ENCODE measurements at places on chromosomes 3 and 15.

- DNase-seq, result no peak
Measured at GRCh38 chr3:50923955-50924354, 249.2 kb downstream of the DOCK3 start.

- no peak for DNase-seq
Measured at GRCh38 chr15:65305776-65306175, 1.3 kb downstream of the RNU5B-1 start.

DNA sequence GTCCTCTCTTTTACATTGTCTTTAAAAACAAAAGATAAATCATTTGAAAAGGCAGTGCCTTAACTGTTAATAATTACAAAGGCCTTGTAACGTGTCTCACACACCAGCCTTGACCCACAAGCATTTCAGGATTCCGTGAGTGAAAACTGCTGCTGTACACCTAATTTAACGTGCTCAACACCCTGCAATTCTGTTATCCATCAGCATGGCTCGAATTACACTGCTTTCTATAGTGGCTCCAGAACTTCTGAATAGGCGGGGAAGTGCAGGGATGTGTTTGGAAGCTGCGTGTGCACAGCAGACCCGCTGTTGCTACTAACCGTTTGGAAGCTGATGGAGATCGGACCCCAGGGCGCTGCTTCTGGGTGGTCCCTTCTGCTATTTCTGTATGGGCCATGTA is 9.9 kb upstream of the ETFA start:
- no peak for DNase-seq

- DNase-seq, result no peak
Measured at GRCh38 chr3:98788651-98789050, 25.5 kb downstream of the ST3GAL6 start.

DNA sequence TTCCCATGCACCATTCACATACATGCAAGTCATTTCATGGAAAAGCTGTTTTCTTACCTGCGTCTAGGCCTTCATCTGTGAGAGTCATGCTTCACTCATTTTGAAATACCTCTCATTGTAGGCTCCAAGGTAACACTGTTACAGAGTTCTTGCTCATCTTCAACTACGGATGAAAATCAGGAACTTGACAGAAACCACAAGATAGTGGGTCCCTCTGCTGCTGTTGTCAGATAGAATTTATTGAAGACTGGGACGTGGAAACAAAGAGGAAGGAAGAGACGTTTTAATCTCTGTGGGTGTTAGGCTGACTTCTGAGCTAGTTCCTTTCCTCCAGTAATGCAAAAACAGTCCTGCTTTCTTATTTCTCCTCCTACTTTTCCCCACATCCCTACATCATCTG is at the start of gene P2RY14:
P2RY14 (minus strand) TSS at position 313 of the 400 bp plus-strand sequence. CDS start 64,226 bp downstream, outside the sequence.
- no peak for DNase-seq

GRCh38 chr3:14562121-14562890 is 22.2 kb upstream of the GRIP2 start:
- DNase-seq, result no peak

- DNase-seq, result no peak
Measured at GRCh38 chr3:128319107-128319506, 147.6 kb downstream of the DNAJB8 start.

- DNase-seq, result no peak
Measured at GRCh38 chr3:167304077-167304476, 76.0 kb downstream of the ZBBX start.

DNA sequence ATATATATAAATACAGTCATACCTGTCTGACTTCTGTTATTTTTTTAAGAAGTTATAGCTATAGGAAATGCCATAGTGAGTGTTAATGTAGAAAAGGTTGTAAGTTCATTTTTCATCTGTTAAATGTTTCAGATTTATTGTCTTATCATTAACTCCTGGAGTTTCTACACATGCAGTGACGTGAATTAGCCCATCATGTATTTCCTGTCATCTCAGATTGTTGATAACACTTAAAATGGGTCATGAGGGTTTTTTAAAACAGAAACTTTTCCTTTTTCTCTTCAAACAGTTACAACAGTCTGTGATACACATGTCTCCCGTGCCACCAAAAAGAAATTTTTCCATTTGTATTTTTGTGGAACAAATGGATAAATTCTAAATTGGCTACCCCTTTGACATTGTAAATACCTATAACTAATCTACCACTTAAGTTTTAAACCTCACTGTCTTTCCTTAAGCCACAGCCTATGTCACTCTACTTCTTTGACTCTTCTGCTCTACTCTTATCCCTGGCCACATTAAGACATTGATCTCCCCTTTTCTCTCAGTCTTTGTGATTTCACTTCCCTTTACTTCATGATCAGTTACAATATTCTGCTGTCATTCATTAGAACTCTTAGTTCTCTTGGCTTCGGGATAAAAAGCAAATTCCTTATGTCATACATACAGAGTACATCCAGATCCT is 89.1 kb downstream of the NEO1 start:
- DNase-seq, result no peak

GRCh38 chr3:127034990-127035652 is 52.2 kb downstream of the PLXNA1 start:
- DNase-seq, result no peak

- no peak for DNase-seq
Measured at GRCh38 chr3:171649911-171650592, 160.2 kb downstream of the PLD1 start.

- no peak for DNase-seq
Measured at GRCh38 chr3:52277071-52277964, 1.1 kb downstream of the WDR82 start.

DNA sequence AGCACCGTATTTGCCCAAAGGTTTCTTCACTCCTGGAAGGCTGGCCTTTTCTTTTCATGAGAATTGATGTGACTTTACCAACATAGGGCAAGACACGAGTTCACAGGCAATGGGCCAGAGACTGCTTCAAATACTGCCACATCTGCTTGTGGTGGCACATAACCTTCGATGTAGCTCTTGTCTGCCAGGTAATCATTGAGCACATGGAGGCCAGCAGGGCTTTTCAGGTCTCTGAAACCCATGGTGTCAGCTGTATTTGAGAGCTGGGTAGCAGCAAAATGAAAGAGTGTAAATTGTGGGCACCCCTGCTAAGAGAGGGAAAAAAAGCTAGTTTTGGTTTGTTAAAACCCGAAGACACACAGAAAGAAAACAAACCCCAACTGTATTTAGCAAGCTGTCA is 200.7 kb downstream of the NAALADL2 start:
- DNase-seq, result no peak

DNA sequence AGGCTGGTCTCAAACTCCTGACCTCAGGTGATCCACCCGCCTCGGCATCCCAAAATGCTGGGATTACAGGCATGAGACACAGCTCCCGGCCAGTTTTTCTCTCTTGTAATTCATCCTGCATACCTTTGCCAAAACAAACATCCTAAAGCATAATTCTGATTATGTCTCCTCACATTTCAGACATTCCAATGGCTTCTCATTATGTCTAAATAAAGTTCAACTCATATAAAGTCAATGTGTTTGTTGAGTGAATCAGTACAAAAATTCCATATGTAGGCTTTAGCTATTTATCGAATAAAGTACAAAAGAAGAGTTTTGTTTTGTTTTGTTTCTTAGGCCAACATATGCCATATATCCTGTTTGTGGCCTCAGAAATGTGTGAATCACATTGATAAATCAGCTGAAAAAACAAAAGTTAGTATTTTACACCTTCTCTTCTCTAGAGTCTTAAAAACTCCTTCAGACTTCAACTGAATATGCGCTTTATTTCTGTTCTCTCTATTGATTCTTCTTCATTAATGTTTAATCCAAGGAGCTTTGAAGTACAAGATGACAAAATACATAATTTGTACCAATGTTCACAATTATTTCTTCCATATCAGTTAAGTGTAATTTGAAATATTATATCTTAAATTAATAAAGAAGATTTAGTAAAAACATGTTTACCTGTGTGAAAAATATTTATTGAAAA is 165.8 kb downstream of the MECOM start:
- DNase-seq, result no peak

- no peak for DNase-seq
Measured at GRCh38 chr3:195551381-195551978, 8.4 kb upstream of the PPP1R2 start.

GRCh38 chr3:158717576-158717975 is 14.7 kb downstream of the RARRES1 start:
- DNase-seq, result no peak

- no peak for DNase-seq
Measured at GRCh38 chr15:65954289-65954741, 85.0 kb downstream of the RAB11A start.

All from NCI-H524 treated with DMSO at 0.1 percent for 48 hours (cell line).